ENCODE measurements at places on chromosomes 2 and 18. TPM values are rescaled to one million over a fixed set of nuclear protein-coding genes. Genes with fewer than 3 reads are reported as not detected.

The MYO1B gene
- 26.2 TPM for total RNA-seq

The EN1 gene
- total RNA-seq = 0.27 TPM

The OTOS gene
- total RNA-seq = not detected

The ZNF521 gene
- total RNA-seq = 20.4 TPM

DNA sequence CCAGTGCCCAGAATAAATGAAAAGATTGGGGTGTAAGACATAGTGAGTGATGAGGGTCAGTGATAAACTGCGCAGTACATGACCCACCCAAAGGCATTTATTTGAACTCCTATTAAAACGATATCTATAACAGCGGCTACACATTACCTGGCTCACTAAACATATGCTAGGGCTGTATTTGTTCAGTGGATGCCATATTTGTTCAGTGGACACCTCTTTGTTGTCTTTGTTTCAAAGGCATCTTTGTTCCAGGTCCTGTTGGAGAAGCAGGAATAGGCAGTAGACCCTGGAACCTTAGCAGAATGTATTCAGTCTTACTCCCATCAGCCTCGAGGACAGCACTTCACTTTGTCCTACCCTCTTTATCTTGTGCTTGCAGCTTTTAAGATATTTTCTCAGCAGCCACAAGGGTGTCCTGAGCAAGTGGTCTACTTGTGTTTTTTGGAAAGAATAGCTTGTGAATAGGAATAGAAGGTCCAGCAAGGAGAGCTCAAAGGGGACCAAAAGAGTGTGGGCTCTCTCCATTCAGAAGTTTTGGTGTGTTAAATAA lies 650.8 kb upstream of the FANCL start:
- DNase-seq = no peak

GRCh38 chr2:96792772-96793749 lies 23.0 kb upstream of the CNNM3 start:
- no peak for DNase-seq

DNA sequence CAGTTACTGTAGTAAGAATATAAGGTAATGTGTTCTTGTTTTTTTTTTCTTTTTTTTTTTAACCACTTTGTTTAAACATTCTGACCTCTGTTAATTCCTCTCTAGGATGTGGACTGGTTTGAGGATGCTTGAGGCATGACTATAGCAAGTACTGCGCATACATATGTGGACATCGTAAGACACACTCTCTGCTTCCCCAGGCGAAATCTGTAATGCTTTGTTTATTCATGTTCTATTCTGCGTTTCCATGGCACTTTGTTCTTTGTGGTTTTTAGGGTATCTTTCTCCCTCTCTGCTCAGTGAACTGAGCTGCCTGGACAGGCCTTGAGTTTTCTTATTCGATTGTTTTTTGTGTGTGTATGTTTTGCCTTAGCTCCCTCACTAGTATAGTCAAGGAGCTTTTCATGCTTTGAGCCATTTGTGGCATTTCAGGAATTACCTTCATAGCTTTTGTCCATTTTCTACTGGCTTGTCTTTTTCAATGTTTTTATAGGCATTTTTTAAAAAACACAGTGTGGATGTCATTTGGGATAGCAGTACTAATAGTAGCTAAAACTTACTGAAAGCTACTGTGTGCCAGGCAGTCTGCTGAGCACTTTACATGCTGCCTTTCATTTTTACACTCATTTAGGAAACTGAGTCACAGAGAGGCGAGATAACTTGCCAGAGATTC lies 1.9 kb upstream of the SH3BP4 start:
- DNase-seq = peak; percentile 100

DNA sequence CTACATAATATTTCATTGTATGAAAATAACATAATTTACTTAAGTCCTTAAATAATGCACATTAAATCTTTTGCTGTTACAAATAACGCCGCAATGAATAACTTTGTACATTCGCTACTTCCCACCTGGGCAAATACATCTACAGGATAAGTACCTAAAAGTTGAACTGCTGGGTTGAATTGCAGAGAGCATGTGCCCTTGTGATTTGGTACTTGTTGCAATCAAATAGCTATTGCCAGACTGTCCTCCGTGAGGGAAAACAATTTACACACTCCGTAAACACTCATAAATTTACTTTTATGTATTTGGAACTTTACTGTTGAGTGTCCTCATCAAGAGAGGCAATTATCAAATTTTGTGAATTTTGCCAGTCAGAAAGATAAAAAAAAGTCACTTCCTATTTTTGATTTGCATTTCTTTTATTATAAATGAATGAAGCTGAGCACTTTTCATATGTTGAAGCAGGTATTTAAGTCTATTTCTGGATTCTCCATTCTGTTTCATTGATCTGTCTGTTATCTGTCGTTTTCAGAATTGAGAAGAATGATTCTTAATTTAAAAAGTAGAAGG lies 140.8 kb upstream of the SERTAD2 start:
- DNase-seq = no peak

GRCh38 chr2:23626701-23627230 lies 241.8 kb downstream of the KLHL29 start:
- DNase-seq = no peak

GRCh38 chr18:7755753-7756475 lies 188.8 kb downstream of the PTPRM start:
- no peak for DNase-seq

- no peak for DNase-seq
These were observed 994.1 kb upstream of the ACVR2A start for GRCh38 chr2:146850746-146851145.

DNA sequence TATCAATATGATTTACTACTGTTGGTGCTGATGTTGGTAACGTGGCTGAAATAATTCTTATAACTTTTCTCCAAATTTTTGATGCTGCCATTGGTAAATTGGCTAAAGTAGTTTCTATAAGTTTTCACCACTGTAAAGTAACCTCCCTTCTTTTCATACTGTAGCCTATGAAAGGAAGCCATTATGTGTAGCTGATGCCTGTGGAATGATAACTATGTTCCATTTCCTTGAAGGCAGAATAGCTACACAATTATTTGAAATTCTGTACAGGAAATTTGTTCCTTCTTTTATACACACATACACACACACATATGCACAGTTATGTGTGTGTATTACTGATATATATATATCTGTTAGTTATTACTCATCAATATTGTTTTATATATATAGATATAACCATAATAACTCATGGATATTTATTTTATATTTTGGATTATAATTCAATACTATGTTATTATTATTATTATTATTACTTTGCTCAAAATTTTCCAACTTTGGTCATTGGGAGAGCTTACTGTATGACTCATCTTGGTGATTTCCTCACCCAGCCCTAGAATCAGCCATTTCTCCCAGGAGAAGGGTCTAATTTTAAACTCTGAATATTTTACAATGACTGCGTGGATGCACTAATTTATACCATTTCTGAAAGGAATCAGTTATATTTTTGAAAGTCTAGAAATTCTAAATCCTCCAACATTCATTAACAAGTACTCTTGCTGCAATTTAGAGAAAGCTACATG lies 1677.7 kb downstream of the SUCLG1 start:
- DNase-seq = no peak

DNA sequence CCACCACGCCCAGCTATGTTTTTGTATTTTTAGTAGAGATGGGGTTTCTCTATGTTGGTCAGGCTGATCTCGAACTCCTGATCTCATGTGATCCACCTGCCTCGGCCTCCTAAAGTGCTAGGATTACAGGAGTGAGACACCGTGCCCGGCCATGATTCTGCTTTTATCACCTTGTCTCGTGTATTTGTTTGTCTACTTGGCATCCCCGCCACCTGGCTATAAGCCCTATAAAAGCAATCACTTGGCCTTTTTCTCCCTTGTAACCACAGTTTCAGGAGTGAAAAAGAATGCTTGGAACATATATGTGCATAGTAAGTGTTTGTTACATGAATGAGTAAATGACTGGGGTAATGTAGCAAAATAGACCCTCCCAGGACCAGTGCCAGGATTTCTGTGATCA lies 77.5 kb upstream of the PAPOLG start:
- no peak for DNase-seq

GRCh38 chr2:27810455-27810854 lies 38.9 kb downstream of the MRPL33 start:
- DNase-seq = no peak

- DNase-seq = no peak
These were observed 12.6 kb downstream of the EIF2AK3 start for GRCh38 chr2:88614497-88615157.

DNA sequence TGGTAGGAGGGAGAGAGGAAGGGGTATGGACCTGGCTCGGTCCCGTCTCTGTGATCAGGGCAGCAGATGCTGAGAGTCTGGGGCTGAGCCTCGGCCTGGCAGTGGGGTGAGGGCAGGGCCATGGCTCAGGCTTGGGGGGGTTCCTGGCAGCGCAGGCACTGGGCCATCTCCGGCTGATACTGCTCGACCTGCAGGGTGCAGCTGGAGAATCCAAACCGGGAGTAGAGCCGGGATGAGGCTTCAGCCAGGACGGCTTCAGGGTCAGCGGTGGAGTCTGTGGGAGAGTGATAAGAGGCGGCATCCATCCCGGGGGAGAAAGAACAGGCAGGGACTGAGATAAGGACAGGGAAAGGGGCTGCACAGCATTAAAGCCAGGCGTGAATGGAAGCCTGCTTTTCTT lies 7.7 kb downstream of the SLC30A3 start:
- no peak for DNase-seq

DNA sequence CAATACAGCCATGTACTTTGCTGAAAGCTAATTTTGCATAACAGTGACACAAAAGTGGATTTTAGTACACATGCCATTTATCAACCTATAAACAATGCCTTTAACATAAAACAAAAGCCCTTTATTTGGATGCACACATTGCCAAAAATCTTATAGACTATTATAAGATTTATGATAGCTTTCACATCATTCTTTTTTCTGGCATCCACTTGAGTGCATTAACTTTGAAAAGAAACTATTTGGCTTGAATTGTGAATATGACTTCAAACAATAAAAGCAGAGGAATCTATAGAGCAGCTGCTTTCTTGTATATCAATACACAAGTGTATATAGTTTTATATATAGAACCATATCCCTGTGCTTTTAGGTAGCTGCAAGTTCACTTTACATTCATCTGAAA lies 577.4 kb downstream of the CBLN2 start:
- no peak for DNase-seq

GRCh38 chr2:124018890-124019289 lies 6.2 kb upstream of the CNTNAP5 start:
- no peak for DNase-seq

DNA sequence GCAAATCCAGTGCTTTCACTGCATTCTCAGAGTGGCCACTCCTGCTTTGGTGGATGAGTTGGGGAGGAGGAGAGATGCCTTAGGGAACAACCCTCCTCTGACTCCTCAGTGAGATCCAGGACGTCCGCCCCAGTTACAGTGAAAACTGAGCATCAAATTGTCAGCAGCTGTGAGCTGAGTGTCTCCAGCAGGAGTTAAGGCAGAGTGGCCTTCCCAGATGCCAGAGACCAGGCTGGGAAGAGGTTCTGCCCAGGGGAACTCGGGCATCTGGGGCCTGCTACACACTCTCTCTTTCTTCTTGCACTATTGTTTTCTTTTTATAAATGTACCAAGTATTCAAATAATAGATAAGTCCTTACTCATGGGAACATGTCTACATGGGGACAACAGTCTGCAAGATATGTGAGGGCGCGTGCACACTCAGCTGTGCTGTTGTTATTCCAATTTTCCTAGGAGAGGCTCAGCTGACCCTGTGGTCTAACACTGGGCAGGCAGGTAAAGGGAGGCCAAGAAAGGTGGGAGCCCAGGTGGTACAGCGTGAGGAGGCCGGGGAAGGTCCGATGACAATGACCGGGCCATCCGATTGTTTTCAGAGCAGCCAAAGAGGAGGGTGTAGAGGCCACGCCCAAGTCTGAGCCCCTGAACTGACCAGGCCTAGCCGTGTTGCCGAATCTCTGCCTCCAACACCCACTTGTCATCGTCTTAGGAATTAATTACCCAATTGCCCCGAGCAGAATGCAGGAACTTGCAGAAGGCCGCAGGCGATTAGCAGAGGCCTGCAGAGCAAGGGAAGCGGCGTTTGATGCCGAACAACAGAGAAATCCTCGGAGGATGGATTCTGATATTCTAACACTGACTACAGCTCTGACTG lies 166.9 kb downstream of the ANAPC1 start:
- no peak for DNase-seq

GRCh38 chr2:231360881-231361371 lies 34.6 kb upstream of the B3GNT7 start:
- DNase-seq = no peak

DNA sequence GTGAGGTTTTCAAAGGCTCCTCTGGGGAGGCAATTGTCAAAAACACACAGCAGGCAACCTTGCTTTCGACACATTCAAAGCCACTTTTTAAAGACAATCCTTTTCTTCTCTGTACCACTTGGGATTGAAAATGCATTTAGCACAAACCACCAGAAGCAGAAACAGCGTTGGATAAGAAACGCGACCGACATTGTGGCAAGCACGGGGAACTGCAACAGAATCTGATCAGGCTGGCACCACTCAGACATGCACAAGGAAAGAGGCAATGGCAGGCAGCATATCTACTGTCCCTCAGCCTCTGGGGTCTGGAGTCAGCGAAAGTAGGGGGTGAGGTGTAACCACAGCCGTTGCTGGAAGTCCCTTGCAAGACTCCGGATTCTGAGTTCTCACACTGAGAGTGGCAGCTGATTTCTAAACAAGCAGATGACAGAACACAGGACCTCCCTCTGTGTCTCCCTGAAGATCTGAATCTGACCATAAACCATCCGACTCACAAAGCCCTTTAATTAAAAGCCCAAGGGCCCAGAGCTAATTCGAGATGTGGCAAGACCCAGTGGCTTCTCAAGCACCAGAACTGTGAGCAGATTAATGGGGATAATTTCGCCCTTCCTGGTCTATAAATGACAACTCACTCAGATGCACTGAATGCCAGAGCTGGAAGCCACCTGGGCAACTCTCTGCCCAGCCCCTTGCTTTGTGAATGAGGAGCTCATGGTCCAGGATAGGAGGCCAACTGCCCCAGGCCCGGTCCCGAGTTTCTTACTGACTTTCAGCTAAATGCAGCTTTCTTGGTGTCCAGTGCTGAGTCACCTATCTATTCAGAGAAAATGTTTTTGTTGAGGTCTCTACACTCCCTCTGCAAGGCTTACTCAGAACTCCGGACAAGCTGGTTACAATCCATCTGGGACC lies 29.6 kb downstream of the CYRIA start:
- no peak for DNase-seq

DNA sequence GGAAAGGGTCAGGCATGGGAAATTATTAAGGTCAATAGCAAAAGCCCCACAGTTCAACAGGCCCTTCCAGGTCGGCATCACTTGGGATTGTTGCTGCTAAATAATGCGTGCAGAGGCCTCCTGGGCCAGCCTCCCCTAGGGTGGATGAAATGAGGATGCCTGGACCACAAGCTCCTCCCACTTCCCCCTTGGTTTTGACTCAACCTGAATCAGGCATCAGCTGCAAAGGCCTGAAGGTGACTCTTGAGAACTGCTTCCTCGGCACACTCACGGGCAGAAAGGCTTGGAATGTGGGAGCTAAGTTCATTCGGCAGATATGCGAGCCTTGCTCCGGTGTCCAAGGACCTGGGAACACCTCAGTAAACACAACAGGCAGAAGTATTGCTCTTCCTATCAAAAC lies 69.3 kb downstream of the MBP start:
- DNase-seq = peak; percentile 82

- DNase-seq = peak; percentile 1
These were observed 33.9 kb downstream of the NBAS start for GRCh38 chr2:15527074-15527739.
